ENCODE measurements at places on chromosomes 3 and 15.

DNA sequence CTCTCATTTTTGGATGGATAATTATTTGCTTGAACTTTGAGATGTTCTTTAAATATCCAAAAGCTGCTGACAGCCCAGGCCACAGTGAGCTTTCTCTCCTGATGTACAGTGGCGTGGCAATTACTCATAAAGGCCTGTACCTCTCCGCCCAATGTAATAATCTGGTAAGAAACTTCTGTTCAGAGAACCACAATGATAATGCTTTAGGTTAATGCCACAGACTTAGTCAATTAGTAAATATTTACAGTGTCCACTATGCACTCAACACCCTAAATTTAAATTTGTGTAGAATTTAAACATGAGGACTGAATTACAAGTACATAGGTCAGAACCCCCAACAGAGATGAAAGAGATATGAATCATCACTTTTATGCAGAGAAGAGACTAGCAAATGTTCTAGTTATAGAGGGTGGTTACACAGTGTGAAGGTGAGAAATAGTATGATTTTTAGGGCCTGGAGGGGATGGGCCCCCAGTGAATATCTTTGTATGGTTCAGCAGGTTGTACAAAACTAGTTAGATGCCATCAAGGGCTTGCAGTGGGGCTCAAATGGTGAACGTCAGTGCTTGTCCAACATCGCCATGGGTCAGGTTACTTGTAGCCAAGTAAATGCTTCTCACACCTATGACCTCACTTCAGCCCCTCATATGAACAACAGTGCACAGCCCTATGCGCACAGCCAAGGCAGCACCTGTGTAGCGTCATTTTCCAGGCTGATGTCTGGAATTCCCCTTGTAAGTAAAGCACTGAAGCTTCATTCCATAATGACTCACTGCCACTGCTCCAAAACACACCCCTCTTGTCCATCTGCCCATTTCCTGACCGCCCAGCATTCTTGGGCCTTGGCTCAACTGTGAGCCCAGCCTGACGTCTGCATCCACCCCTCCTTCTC is 13.3 kb downstream of the ABHD2 start:
- DNase-seq, result no peak

DNA sequence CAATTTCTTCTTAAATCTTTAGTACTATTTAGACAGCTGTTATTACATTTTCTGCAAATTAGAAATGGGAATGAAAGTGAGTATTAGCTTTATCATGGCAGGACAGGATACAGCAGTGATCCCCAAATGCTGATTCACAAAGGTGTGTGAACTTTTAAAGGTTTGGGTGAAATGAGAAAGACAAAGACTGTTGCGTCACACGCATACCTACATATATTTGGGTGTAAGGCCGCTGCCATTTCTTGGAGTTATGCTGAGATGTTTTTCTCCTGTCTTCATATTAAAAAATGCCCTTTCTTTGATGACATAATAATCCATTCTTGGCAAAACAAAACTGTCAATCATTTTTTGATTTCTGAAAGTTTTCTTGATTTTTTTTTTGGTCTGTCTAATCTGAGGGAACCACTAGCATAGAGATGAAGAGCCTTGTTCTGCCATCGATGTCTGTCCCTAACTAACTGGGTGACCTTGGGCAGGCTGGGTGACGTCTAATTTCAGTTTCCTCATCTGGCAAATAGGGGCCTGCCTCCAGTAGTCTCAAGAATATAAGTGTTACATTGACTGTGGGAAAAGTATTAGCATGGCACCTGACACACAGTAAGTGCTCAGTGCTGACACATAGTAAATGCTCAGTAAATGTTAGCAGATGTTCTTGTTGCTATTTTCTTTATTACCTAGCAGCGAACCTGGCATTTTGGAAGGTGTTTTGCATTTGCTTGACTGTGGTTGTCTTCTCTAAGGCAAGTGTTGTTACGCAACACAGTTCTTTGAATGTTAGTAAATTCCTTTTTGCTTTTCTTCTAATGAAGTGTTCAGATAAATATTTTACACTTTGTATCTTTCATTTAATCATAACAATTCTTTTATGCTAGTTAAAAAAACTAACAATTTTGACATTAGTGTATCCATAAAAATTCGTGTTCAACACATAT is 5.0 kb downstream of the MITF start:
- DNase-seq, result no peak

DNA sequence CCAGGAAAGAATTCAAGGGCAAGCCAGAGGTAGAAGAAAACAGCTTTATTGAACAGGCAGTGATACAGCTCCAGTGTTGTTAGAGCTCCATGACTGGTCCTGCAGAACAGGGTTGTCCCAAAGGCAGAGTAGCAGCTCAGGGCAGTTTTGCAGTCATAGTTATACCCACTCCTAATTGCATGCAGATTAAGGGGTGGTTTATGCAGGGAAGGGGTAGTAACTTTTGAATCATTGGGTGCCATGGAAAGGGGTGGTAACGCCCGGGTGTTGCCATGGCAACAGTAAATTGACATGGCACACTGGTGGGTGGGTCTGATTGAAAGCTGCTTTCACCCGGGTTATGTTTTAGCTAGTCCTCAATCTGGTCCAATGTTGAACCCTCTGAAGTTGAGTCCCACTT is 9.7 kb upstream of the RAB6B start:
- DNase-seq, result no peak

GRCh38 chr3:156293566-156293965 is 173.2 kb downstream of the KCNAB1 start:
- no peak for DNase-seq

DNA sequence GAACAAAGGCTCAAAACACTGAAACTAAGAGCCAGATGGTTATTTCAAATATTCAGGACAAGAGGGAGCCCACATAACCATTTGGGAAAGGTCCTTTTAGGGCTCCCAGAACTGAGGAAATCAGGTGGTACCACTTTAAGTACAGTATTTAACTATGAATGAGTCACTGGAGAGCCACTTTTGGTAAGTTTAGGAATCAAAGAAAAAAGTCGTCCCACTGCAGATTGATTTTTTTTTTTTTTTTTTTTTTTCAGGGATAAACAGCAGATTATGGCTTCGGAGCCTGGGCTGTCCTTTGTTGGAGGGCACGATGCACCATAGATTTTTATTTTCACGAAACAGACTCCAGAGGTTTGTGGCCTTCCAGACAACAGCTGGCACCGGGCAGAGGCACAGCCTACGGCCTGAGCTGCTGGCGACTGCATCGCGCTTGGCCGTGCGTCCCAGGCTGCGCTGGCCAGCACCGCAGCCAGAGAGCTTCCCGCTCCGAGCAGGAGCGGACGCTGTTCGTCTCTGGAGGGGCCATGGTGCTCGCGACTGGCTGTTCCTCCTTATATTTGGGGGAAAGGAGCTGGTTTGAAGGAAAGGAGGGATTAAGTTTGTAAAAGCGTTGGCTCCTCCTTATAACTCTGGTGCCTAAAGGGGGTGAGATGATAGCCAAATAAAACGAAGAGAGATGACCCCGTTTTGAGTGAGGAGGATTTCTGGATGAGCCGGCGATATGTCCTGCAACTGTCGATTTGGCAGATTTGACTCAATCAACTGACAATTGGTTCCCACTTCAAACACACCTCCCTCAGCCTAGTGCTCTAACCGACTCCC is 152.9 kb upstream of the GOLIM4 start:
- no peak for DNase-seq

GRCh38 chr15:57504599-57504940 is 87.1 kb upstream of the MYZAP start:
- no peak for DNase-seq

DNA sequence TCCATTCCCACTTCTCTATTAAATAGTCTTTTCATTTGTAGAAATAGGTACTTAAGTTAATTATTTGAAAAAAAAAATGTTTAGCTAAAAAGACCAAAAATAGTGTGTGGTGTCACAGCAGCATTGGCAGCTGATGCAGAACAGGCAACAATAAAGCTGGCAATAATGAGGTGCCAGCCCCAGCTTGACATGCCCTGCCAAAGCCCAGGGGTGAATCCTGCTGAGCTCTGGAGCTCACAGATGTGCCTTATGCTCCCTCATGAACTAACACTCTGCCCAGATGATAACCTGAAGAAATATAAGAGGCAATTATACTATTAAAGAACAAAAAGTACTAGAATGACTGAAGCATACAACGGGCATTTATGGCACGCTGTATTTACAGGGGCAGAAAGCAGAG is 63.8 kb downstream of the IGSF11 start:
- DNase-seq, result no peak

GRCh38 chr15:90414408-90415028 is 26.5 kb downstream of the IQGAP1 start:
- peak; percentile 57 for DNase-seq

DNA sequence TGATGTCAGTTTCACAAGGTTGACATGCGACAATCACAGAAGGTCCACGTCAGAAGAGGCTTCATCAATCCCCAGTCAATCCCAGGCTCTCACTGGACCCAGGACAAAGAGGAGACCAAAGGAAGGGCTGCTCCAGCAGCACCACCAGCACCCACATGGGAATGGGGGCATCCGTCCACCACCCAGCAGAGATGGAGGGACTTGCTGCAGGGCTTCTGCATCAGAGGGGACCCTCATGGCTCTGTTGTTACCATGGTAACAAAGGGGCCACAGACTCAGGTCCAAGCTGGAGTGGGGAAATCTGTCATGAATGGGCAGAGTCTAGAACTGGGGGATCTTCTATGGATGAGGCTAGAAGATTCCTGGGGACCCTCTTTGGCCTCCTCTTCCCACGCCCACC is 13.1 kb downstream of the PLA2G4F start:
- DNase-seq, result no peak

- no peak for DNase-seq
Observed at GRCh38 chr3:2082871-2083480, 15.7 kb upstream of the CNTN4 start.

DNA sequence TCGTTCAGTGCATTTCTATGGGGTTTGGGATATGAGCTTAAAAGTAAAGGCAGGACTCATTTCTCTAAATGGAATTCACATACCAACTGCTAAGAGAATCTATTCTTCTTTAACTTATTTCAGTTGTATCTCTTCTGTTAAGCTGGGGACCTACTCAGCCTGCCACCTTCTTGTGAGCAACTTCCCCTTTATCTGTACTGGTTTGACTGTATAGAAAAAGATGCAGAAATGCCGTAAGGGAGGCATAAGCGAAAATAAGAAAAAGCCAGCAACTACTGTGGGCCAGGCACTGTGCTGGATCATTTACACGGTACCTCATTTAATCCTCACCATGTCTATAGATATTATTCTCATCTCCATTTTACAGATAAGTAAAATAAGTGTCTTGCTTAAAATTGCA is 38.4 kb downstream of the RBMS3 start:
- DNase-seq, result no peak

- DNase-seq, result no peak
Observed at GRCh38 chr15:91124132-91124531, 24.1 kb downstream of the SV2B start.

Measured in stimulated activated CD4-positive, alpha-beta T cell treated with anti-CD3 and anti-CD28 coated beads, Interleukin-1b, Interleukin-23, amount 100 ng/mL, for 48 hours (primary cell).